ENCODE measurements at places on chromosomes 13 and 19.

- DNase-seq = no peak
Observed at GRCh38 chr19:35608251-35608650, 4.3 kb upstream of the HAUS5 start.

DNA sequence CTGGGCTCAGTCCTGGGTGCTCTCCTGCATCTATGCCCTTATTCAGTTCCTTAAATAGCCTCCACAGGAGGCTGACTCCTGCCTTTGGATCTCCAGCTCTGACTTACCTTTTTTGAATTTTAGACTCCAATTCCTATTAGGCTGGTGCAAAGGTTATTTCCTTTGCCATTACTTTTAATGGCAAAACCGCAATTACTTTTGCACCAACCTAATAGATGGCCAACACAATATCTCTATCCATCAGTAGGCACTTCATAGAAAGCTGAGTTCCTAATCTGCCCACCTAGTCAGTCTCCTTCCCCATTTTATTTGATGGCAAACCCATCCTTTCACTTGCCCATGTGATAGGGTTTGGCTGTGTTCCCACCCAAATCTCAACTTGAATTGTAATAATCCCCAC lies 95.3 kb downstream of the CACNA1A start:
- no peak for DNase-seq

DNA sequence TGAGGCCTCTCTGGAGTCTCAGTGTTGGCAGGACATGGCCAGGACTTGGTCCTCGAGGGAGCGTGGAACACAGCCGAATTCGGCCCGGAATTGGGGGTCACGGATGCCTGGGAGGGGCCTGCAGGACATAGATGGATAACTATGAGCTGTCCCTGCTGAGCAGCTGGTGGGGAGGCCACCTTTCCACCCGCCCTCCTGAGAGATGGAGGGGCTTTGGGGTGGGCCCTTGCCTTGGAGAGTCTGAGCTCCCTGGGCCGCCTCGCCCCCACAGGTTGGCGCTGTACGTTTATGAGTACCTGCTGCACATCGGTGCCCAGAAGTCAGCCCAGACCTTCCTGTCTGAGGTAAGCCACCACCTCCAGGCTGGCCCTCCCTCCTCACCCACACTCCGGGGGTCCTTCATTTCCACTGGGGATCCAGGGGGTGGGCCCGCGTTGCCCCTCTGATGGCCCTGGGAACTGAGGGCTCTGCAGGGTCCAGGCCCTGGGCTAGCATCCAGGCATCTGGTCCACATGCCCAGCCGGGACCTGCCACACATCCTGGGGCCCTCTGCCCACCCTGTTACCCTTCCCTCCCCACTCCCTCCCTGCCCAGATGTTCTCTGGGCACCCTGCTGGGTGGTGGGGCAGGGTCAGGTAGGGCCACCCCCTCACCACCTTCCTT lies 8.0 kb downstream of the SSBP4 start:
- DNase-seq = no peak

GRCh38 chr13:20401531-20401930 lies 124.1 kb downstream of the CRYL1 start:
- no peak for DNase-seq

DNA sequence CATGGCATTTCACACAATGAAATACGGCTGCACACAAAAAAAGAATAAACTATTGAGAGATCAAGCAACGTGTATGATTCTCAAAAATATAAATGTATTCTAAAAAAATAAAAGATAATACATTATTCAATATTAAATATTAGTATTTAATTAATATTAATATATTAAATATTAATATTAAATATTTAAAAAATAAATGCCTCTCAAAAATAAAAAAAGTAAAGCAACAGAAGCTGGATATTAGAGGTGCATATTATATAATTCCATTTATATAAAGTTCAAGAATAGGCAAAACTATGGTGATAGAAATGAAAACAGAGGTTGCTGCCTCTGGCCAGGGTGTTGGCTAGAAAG lies 57.1 kb downstream of the GADD45B start:
- no peak for DNase-seq

DNA sequence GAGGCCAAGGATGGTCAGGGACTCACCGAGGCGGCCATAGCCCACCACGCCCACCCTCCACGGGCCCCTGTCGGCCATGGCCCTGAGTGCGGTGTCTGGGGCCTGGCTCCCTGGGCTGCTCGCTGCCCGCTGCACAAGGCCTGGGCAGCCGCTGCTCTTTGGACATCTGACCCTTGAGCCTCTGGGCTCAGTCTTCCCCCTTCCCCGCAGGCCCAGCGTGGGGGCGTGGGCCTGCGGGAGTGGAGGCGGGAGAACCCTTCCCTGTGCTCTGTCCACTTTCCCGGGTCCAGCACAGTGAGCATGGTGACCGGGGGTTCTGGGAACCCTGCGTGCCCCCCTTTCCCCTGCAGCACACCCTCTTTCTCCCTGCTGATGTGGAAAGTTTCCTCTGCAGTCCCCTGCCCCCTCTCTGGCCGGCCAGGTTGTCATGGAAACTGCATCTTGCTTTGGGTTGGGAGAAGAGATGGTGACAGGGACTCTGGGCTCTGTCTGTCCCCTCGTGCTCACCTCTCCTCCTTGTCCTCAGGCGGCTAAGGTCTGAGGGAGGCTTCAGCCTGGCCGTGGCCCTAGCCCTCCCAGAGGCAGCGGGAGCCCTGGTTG lies at the start of gene ASPDH:
TSS of gene ASPDH (minus strand) at position 168 of the 600 bp plus-strand sequence. CDS start at position 78, 90 bp downstream.
- DNase-seq = no peak

DNA sequence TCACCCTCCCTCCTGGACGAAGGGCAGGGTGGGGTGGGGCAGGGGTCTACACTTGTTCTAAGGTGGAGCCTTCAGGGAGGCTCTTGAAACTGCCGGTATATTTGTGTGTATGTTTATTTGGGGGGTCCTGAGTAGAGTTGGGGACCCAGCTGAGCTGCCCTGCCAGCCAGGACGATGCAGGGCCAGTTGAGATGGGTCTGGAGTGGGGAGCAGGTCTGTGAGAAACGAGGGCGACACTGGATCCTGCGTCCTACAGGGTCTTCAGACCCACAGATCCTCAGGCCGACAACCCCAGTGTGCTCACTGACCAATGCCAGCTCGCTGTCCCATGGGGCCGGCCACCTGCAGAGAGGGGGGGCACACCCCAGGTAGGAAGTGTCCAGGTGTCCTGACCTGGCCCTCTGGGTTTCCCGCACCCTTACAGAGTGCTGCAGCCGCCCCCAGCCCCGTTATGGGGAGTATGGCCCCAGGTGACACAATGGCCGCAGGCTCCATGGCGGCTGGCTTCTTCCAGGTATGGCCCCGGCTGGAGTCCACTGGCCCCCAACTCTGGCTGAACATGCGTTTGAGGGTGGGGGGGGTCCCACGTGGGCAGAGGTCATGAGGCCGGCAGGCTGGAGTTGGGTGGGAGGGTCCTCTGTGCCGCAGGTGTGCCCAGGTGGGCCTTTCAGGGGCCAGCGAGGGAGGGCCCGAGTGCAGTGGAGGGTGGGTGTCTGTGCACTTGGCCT lies 7.4 kb downstream of the ISYNA1 start:
- DNase-seq = no peak

- no peak for DNase-seq
Observed at GRCh38 chr13:72566526-72566925, 160.9 kb downstream of the MZT1 start.

DNA sequence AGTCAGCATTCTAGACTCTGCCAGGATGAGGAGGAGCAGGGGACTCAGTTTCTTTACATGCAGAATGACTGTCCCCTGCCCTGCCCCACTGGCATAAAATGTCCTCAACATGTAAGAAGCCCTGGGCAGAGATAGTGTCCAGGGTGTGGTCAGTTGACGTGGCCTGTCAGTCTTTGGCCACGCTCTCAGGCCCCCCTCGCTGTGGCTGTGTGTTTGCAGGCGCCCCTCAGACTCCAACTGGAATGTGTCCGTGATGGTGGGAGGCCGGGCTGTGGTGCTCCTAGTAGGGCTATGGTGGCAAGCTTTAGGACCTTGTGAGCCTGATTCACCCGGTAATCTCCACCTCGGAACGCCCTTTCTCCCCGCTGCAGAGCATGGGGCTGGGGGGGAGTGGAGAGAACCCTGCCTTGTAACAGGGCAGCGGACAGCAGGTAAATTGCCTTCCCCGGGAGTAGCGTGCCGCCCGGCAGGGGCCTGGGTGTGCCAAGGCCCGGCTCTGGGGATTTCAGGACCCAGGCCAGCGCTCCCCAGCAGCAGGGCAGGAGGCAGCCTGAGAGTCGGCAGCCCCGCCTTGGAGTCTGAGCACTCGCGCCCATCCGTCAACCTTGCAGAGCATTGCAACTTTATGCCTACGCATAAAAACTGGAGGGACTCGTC lies 62.3 kb downstream of the CHST8 start:
- DNase-seq = no peak

GRCh38 chr19:39951686-39952085 lies 17.3 kb upstream of the FCGBP start:
- no peak for DNase-seq

GRCh38 chr13:107413005-107413404 lies 802.3 kb downstream of the LIG4 start:
- no peak for DNase-seq

- no peak for DNase-seq
Observed at GRCh38 chr19:27676334-27676733, 1536.6 kb downstream of the UQCRFS1 start.
